Activated B cell treated with CpG ODN at 0.5 μM for 24 hours (primary cell): ENCODE measurements at places on chromosomes 3 and 15.

- no peak for DNase-seq
Observed at GRCh38 chr15:89671687-89672086, 7.5 kb downstream of the PLIN1 start.

GRCh38 chr3:114743746-114744485, 403.2 kb downstream of the ZBTB20 start:
- DNase-seq, result no peak

- DNase-seq, result no peak
Observed at GRCh38 chr3:82144811-82145210, 383.4 kb upstream of the GBE1 start.

DNA sequence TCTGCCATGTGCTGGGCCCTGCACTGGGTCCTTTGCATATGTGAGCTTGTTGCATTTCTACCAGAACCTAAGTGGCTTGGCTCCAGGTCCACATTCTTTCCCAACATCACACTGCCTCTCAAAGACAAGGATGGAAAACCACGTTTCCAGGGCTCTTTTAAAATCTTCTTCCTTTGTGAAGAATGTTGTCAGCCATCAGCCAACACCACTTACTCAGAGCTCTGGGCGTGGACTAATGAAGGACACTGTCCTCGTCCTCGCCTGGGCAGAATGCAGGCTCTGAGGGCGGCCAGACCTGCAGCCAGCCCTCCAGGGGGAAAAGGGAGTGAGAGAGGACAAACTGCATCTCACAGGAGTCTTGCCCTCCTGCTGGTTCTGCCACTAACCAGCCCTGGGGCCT, 49.7 kb downstream of the MAGEF1 start:
- no peak for DNase-seq

DNA sequence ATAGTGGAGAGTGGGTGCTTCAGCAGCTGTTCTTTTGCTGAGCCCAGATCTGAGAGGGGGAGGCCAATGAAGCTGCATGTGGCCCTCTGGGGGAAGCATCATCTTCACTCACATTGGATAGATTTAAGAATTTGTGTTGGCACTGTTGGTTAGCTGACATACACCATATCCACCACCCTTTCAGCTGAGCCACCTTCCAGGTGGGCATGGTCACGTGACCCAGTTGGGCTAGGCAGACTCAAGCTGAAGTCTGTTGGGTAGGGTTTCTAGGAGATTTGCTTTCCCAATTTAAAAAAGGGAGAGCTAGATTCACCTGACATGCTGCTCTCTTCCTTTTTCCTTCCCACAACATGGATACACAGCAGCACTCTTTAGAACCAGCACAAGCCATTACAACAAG, 311.0 kb downstream of the CHST2 start:
- no peak for DNase-seq

DNA sequence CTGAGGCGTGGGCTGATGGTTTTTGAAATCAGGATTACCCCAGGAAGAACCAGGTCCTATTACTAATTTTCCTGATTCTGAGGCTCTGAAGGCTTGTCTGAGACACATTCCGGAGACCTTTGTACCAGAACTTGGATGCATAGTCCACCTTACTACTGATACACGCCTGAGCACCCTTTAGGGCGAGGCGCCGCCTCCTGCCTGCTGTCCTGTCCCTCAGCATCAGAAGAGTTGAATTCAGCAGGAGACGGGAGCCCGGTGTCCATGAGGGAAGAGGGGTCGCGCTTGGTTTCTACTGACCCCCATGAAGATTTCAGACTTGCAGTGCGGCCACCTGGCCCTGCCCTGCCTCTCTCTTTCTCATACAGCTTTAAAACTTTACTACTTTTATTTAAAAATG, 49.9 kb downstream of the KLF13 start:
- DNase-seq, result no peak

- no peak for DNase-seq
Observed at GRCh38 chr3:37989821-37990480, 635 bp upstream of the VILL start.

- DNase-seq, result no peak
Observed at GRCh38 chr3:125433091-125433534, 58.0 kb upstream of the ZNF148 start.

DNA sequence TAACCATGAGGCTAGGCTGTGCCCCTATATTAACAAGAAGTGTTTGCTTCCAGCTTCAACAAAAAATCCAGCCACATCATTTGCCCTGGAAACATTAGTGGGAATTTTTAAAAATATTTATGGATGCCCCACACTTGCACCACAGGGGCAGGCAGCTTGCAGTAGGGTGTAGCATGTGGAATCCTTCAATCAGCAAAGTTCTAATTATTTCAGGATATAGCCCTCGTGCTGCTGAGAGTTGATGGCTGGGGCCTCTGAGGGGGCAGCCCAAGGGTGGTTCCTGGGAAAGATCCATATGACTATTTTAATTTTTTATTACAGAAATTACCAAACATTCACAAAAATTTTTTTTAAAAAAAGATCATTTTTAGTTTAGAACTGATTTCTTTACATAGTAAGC, 35.1 kb upstream of the LMCD1 start:
- no peak for DNase-seq
